Heart right ventricle (tissue), 16 donors: ENCODE measurements at places on chromosomes 2 and 18.

DNA sequence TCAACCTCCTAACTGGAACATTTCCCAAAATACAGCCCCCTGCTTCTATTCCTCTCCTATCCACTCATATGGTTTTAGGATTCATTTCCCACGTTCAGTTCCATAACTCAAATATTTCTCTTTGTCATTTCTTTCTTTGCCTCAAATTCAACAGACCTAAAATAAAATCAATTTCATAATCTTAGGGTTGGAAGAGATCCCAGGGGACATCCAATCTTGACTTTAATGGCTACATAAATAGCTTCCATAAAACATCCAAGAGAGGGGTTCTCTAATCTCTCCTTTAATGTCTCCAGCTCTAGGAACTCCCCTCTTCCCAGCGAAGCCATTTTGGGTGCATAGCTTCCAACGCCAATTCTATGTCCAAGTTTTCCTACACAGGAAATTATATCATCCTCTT is 33.8 kb downstream of the RBKS start:
- no peaks in the 10 kb centered on the region for H3K4me1 ChIP-seq
- H3K27ac ChIP-seq = no peak overlapping the region
- H3K36me3 ChIP-seq = no peaks in the 10 kb centered on the region

DNA sequence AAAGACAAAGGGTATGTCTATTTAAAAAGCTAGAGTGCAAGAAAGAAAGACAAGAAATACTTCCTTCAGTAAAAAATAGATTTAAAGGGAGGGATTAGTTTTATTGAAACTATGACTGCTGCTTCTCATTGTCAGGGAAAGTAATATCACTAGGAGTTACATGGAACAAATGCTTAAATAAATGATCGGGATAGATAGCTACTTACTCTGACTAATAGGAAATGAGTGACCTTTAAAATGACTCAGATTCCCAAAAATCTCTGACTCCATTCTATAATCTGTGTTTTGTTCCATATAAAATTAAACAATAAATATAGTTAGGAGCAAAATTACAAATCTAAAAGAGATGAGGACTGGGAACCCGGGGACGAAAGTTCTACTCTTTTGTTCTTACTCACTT is 669.3 kb downstream of the NR4A2 start:
- H3K4me1 ChIP-seq = no peaks in the 10 kb centered on the region
- no peaks in the 10 kb centered on the region for H3K27me3 ChIP-seq
- DNase-seq = no peak
- no peaks in the 10 kb centered on the region for H3K36me3 ChIP-seq
- no peak overlapping the region for H3K27ac ChIP-seq

- no peak for DNase-seq
- no peaks in the 10 kb centered on the region for H3K4me1 ChIP-seq
- no peaks in the 10 kb centered on the region for H3K36me3 ChIP-seq
- no peak overlapping the region for H3K27ac ChIP-seq
- no peaks in the 10 kb centered on the region for H3K27me3 ChIP-seq
Observed at GRCh38 chr2:226040344-226040900, 640.9 kb downstream of the NYAP2 start.

GRCh38 chr2:106057206-106057605 is 136.9 kb downstream of the UXS1 start:
- H3K4me3 ChIP-seq = no peak overlapping the region
- no peaks in the 10 kb centered on the region for H3K27me3 ChIP-seq
- no peaks in the 10 kb centered on the region for H3K36me3 ChIP-seq
- no peak for DNase-seq
- no peak overlapping the region for H3K27ac ChIP-seq

DNA sequence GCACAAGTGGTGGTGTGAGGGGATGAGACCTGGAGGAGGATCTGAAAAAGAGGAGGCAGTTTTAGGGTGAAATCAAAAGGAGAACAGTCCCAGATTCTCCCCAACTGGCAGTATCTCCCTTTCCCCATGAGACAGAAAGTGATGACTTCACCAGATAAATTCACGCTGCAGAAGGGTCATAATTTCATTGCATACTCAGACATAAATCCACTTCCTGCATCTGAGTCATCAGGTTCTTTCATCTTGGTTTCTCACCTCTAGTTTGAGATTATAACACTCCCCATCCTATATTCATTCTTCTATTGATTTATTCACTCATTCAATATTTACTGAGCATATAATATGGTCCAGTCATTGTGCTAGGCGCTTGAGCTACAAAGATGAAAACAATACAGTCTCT is 64.7 kb downstream of the CCDC148 start:
- H3K4me3 ChIP-seq = no peak overlapping the region
- no peak overlapping the region for H3K27ac ChIP-seq
- no peaks in the 10 kb centered on the region for H3K4me1 ChIP-seq
- no peaks in the 10 kb centered on the region for H3K36me3 ChIP-seq
- no peak for DNase-seq
